Muscle of arm (tissue), 14 donors: ENCODE measurements at places on chromosomes 13 and 19.

DNA sequence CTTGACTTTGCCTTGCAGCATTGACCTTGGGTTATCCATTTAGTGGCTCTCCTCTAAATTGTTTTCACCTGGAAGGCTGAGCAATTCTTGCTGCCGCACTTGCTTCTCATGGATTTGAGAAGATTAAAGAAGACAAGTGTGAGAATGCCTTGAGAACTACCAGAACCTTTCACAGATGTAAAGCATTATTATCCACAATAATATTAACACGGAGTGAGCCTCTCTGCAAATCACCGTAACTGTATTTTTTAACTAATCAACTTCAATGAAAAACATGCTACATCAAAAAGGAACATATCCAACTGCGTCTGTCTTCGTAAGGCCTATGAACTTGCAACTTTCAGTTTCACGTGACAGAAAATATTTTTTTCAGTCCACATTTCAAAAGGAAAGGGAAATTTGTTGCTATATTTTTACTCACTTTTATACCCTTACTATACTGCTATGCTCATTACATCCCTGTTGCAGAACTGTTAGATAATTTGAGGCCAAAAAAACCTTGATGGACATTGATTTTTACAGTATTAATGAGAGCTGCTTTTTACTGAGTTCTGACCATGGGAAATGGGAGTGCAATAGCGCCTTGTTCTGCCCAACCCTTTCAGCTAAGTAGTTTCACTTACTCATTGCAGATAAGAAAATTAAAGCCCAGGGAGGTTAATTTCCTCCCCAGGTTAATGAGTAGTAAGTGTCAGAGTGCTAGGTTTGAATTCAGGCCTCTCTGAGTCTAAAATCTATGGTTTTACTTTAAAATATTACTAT lies 93.8 kb upstream of the RAP2A start:
- DNase-seq: no peak

GRCh38 chr13:27962982-27963381 lies 6.1 kb downstream of the CDX2 start:
- no peak for DNase-seq

DNA sequence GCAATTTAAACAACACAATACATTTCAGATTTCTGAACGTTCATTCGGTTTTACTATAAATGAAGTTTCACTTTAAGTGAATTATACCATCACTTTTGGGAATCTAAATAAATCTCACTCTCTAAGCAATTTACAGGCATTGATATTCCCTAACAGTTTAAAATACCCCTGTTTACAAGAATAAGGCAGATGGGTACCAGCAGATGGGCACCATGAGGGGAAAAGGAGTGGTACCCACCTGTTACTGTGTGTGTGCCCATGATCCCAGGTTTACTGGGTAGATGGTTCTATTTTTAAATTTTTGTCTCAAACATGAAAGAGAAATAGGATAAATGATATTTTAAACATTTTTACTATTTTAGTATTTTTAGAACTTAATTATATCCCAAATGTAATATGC lies 212.9 kb downstream of the PCDH9 start:
- no peak for DNase-seq

DNA sequence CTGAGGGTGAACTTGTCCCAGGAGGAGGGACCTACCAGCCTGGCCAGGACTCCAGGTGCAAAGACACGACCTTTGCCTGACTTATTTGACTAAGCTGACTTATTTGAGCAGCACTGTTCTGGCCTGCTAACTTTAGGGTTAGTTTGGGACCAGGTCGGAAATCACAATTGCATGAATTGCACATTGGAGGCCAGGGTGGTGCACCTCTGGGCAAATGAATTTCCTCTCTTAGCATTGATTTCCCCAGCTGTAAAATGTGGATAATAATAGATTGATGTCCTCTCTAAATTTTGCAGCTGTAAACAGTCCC lies 1.4 kb upstream of the BST2 start:
- DNase-seq: no peak

DNA sequence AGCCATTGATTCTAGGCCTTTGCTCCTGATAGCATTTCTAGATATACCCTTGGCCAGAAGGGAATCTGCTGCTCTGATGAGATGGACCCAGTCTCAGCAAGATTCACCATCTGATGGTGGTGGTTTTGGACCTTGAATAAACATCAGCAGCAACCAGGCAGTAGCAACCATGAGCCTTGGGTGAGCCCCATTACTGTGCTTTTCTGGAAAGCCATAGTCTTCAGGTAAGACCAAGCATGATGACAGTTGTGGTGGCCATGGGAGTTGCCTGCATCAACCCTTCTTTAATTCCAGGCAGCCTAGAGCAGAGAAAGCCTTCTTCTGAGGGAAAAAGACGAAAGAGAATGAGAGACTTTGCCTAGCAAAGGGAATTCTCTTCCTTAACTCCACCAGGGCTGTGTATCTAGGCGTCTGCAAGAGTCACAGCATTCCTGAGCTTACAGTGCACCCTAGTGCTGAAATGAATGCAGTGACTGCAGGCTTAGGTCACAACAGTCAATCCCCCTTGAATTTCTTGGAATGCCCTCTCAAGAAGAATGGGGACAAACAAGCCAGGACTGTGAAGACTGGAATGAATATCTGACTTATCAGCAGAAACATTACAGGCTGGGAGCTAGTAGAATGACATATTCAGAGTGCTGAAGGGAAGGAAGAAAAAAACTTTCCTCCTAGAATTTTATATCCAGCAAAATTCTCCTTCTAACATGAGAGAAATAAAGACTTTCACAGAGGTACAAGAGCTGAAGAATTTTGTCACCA lies 942.4 kb upstream of the PCDH20 start:
- DNase-seq: peak; percentile 15

DNA sequence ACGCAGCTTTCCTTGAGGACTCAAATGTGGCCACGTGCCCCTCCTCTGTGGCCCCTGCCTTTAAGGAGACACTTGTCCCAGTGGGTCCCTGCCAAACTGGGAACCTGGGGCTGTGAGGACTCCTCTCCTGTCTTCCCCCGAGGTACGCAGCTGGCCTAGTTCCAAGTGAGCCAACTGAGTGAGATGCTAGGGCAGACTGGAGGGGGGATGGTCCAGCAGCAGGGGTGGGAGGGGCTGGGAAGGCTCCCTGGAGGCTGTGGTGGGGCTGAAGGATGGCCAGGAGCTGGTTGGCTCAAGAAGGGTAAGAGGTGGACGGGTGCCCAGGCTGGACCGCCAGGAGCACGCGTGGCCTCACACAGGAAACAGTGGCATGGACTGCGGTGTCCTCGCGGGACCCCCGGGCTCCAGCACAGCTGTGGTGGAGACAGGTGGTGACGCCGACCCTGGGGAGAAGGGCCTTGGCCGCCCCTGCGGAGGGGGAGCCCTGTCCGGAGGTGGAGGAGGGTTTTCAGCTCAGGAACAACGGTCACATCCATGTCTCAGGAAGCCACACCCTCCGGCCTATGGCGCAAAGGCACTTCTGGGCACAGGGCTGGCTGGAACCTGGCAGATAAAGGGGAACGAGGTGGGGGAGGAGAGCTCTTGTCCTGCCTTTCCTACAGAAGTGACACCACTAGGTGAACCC lies 45.8 kb downstream of the MLLT1 start:
- no peak for DNase-seq

GRCh38 chr19:54337858-54338230 lies 1.1 kb downstream of the LILRA4 start:
- DNase-seq: no peak

DNA sequence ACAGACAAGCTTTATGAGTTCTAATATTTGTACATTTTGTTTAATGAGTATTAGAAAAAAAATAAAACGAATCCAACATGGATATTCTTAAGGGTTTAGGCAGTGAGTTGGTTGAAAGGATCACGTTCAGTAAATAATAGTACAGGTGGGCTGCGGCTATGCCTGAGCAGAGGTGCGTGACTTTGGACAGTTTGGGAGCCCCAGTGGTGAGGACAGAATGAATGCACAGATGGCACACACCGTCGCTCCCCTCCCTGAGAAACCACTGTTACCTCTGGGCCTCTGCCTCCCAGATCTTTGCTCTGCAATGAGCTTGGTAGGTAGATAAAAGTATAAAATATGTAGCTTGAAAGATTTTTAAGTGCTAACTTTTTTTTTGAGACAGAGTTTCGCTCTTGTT lies 153.3 kb downstream of the SIPA1L3 start:
- DNase-seq: no peak

GRCh38 chr13:46571189-46571908 lies 18.4 kb downstream of the LRCH1 start:
- DNase-seq: no peak

DNA sequence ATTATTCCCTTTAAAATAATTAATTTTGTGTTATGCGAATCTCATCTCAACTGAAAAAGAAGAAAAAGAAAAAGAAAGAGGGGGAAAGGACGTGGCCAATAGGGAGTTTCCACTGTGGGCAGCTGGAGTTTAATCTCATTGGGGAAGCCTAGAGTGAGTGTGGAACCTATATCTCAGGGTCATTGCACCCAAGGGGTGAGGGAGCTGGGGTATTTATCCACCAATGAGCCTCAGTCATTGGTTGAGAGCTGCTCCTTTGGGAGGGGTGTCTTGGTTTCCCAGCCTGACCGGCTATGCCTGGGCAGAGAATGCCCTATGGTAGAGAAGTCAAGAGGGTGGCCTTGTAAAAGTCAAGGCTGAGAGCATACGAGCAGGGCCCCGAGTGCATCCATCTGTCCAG lies 16.5 kb downstream of the CYP4F22 start:
- DNase-seq: no peak

DNA sequence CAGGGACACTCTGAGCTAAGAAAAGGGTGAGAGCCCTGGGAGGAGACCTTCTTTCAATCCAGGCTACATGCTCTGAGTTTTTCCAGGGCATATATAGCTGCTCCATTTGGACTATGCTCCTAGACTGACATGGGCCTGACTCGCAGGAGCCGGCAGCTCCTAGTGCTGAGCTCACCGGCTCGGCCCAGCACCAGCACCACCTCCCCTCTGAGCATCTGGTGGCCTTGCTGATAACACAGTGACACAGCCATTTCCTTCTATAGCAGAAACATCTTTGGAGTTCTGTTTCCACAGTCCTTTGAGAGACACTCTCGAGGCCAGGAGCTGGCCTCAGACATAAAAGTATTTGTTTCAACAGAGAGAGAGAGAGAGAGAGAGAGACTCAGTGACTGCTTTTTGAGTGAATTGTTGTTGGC lies 184.9 kb downstream of the TM9SF2 start:
- no peak for DNase-seq

DNA sequence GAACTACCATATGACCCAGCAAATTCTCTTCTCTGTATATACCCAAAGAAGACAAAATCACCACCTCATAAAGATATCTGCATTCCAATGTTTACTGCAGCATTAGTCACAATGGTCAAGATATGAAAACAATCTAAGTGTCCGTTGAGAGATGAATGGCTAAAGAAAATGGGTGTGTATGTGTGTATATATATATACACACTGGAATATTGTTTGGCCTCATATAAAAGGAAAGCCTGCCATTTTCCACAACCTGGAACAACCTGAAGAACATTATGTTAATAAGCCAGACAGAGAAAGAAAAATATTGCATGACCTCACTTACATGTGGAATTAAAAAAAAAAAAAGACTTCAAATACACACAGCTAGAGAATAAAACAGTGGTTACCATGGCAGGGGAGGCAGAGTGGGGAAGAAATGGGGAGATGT lies 29.5 kb upstream of the RBM26 start:
- no peak for DNase-seq

- DNase-seq: peak; percentile 40
Measured at GRCh38 chr19:17555929-17556813, 722 bp downstream of the COLGALT1 start.

- no peak for DNase-seq
Measured at GRCh38 chr13:63864171-63864902, 2448.7 kb upstream of the PCDH20 start.

GRCh38 chr19:28500982-28501630 lies 711.8 kb downstream of the UQCRFS1 start:
- DNase-seq: no peak

DNA sequence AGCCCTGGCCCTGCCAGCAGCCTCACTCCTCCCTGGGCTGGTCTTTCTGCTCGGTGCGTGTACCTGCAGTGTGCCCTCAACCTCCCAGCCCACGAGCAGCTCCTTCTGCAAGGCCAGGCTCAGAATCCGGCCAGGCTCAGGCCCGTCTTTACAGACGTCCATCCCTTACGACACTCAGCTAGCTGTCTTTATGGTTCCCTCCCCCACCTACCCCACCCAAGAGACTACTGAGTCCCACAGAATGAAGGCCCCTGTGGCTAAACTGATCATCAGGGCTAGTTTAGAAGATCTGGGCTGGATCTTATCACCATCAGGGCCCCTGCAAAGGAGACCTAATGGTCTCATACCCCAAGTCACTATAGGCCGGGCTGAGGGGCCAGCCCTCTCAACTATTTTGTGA lies 10.7 kb downstream of the TMEM150B start:
- DNase-seq: no peak

DNA sequence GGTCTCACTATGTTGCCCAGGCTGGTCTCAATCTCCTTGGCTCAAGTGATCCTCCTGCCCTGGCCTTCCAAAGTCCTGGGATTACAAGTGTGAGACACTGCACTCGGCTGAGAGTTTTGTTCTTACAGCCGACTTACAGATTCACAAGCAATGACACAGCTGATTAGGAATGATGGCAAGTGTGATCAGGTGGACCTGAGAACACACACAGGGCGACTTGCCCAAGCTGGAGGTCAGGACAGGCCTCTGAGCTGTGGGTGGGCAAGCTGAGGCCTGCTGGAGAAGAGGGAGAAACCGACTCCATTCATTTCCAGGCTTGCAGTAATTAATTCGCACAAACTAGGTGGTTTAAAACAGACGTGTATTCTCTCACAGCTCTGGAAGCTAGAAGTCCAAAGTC lies 8.1 kb upstream of the ATG4D start:
- DNase-seq: no peak
